Stimulated activated CD8-positive, alpha-beta memory T cell treated with anti-CD3 and anti-CD28 coated beads, Interleukin-4, amount 100 ng/mL, for 48 hours (primary cell): ENCODE measurements at places on chromosomes 1 and 21.

GRCh38 chr1:72557446-72558049, 275.2 kb upstream of the NEGR1 start:
- DNase-seq: no peak

GRCh38 chr1:56566061-56566744, 13.2 kb downstream of the PLPP3 start:
- DNase-seq: no peak

GRCh38 chr1:194846488-194846887, 1660.1 kb upstream of the B3GALT2 start:
- no peak for DNase-seq

- DNase-seq: no peak
Measured at GRCh38 chr1:21616372-21616771, 52.8 kb downstream of the RAP1GAP start.

DNA sequence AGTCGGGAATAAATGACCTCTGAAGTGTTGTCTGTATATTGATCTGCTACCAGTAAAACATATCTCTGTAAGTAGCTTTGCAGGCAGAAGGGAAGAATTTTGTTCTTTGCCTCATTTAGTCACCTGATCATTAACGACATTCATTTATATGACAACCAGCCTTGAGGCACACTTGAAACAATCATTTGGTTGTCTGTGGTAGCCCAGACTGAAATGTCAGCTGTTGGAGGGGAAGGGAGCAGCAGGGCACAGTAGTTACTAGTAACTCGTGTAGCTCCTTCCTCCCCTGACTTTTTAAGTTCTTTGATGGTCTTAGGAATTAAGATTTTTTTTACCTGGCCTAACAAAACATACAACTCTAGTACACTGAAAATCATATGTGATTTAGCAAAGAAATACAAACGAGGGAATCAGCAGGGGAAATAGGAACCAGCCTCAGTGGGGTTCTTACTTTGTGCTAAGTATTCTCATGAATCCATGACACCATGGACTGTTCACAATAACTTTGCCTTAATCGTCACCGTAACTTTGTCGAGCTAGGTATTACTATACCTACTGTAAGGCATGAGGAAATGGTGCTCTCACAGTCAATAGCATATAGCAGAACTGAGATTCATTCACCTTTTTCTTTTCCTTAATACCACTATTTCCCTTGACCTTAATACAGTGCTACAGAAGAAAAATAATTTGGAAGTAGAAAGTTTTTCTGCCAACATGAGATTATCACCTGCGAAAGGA, 6.4 kb downstream of the IL12RB2 start:
- no peak for DNase-seq

DNA sequence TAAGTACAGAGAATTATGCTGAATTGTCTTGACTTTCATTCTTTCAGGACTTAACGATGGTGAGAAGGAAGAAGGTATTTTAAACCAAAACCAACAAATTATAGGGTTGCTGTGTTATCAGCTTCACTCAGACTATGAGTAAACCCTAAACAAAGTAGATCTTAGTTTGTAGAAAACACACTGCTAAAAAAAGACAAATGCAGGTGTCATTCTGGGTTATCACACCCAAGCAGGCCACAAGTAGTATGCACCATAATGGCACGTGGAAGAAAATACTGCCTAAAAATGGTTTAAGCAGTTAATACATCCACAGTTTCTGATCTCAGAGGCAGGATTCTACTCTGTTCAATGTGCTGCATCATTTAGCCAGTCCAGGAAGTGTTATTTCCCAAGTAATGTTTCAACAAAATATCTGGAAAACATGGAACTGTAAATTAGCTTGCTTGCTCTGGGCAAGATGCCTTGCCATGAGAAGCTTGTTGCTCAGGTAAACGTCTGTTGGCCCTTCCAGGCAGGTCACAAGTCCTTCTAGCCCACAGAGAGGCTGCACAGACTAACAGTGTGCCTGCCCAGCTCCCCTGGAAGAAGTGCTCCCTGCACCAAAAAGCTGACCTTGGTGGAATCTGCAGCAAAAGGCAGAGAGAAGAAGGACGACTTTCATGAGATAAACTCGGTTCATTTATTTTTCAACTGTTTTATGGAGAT, 4.1 kb downstream of the DIPK1A start:
- no peak for DNase-seq
